Right cardiac atrium (tissue), 5 donors: ENCODE measurements at places on chromosomes 11 and 22. TPM values are rescaled to one million over a fixed set of nuclear protein-coding genes. Genes with fewer than 3 reads are reported as not detected.

DNA sequence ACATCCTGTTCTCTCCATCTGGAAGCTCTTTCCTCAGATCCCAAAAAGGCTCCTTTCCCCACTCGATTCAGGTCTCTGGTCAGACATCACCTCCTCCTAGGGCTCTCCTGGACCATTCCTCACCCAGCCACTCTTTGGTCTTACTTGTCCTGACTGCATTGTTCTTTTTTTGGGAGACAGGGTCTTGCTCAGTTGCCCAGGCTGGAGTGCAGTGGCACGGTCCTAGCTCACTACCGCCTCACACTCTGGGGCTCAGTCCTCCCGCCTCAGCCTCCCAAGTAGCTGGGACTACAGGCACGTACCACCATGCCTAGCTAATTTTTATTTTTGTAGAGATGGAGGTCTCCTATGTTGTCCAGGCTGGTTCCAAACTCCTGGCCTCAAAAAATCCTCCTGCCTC is 2.2 kb upstream of the CORO1B start:
- no peak for DNase-seq

Gene OPCML
- total RNA-seq, result 0.74 TPM

Gene OR51G2
- total RNA-seq, result not detected

Gene BEST1
- 4.6 TPM for total RNA-seq

DNA sequence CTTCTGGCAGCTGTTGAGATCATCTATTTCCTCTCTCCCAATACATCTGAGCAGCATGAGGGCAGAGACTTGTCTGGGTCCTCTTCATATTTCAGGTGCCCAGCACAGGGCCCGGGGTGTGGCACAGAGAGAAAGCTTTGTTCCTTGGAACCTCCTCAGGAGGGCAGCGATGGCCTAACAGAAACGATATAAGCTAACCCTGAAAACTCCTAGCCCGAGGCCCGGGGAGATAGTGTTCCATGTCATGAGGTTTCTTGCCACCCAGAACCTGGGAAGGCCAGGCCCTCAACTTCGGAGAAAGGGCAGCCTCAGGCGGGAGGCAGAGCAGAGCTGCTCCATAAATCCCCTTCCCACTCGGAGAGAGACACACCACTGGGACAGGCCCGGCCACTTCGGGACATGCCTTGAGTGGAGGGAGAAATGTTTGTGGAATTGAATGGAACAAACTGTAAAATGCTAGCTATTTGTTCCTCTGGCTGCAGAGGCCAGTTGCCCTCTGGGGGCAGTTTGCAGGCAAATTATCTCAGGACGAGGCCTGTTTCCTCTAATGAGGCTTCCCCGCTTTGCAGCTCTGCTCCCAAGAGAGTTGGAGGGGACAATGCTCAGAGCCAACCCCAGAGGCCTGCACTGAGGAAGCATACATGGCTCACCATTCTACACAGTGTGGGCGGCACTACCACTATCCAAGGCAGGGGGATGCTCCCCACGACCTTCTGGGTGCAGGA is 11.6 kb downstream of the ARRB1 start:
- peak; percentile 74 for DNase-seq

- DNase-seq, result no peak
These were observed 61.1 kb downstream of the FDX1 start for GRCh38 chr11:110490886-110491285.

DNA sequence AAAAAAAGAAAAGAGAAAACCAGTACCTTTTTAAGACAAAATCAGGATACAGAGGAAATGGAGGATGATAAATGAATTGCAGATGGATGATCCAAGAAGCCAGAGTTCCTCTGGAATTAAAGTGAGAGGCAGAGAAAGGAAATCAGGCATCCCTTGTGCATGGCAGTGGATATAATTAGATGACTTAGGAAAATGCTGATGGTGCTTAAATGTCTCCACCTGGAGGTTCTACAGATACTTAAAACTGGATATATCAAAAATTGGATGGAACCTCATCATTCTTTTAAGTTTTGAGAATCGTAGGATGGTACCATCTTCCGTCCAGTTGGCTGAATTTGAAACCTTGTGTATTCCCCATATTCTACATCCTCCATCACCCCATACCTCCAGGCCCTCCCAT is 1040.0 kb downstream of the NTM start:
- no peak for DNase-seq
